Skeletal muscle cell (primary cell): ENCODE measurements at places on chromosomes 6 and 20.

- no peak for DNase-seq
Measured at GRCh38 chr6:29563435-29563965, 4.0 kb upstream of the UBD start.

- DNase-seq: no peak
Measured at GRCh38 chr6:110412360-110412759, 3.0 kb downstream of the DDO start.

DNA sequence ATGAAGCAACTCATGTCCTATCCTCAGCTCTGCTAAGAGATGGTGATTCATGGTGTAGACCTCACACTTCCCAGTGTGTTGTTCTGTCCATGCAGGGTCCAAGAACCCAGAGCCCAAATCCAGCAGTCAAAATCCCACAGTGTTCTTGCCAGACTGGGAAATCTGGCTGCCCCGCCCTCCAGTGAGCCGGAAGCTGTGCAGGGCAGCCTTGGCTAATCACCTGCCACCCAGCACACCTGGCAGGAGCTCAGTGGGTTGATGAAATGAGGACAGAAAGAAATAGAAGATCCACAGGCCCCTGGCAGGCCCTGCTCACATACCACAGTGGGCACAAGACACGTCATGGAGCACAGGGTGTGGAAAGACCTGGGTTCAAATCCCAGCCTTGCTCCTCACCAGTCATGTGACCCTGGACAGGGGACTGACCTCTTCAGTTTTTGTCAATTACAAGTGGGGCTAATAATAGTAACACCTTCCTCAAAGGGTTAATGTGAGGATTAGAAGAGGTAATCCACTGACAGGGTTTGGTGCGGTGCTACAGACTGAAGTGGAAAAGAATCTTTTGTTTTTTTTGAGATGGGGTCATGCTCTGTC, 13.6 kb upstream of the GUCA1A start:
- DNase-seq: no peak

GRCh38 chr20:37223053-37223452, 38.6 kb downstream of the GHRH start:
- peak; percentile 75 for DNase-seq

DNA sequence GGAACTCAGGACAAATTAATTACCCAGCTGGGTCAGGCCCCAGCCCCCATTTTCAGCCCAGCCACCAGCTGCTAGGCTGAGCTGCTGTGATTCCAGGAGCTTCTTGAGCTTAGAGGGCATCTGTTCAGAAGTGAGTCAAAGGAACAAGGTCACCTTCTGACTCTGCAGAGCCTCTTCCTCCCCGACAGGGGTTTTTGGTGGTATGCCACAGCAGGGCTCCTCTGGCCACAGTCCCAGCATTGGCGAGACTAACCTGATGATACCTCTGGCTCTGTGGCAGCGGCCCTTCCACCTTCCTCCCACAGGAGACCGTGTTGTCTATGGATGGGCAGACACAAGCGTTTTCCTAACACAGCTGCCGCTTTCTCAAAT, 39.7 kb downstream of the ZC3H12D start:
- DNase-seq: no peak

DNA sequence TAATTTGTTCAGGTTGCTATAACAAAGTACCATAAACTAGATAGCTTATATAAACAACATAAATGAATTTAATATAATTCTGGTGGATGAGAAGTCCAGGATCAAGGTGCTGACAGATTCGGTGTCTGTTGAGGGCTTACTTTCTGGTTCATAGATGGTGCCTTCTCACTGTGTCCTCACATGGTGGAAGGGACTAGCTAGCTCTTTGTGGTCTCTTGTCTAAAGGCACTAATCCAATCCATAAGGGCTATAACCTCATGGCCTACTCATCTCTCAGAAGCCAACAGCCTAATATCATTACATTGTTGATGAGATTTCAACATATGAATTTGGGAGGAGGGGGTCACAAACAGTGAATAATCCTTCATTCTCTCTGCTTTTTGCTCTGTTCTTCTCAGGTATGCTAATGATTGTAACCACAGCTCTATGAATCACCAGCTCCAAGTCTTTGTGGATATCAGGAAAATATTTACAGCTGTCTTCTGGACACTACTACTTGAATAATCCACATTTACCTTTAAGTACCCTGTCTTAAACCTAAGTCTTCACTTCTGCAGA, 122.3 kb downstream of the NKAIN2 start:
- no peak for DNase-seq

GRCh38 chr6:49913636-49914375, 47.5 kb upstream of the CRISP1 start:
- DNase-seq: no peak

GRCh38 chr6:163525926-163526325, 111.4 kb downstream of the QKI start:
- DNase-seq: no peak
